NCI-H1930 (cell line): ENCODE measurements at places on chromosomes 1 and 21.
A peak's percentile ranks its signal among the peaks of the same experiment; 100 is the strongest.

GRCh38 chr1:8421721-8422120 is 103.8 kb downstream of the SLC45A1 start:
- DNase-seq: no peak

DNA sequence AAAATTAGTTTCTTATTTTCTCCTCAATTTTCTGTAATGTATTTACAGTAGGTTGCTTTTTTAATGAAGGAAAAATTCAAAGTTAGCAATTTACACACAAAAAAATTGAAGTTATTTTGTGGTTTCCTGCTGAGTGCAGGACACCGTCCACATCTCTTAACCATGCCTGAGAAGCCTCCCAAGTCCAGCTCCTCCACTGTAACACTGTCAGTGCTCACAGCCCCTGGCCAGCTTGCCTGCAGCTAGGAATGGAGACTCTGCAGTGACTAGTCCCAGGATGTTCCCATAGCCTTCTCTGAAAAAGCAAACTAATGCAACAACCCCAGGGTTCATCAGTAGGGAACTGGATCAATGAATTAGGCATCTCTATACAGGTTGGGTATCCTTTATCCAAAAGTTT is 3.5 kb downstream of the A3GALT2 start:
- DNase-seq: no peak

DNA sequence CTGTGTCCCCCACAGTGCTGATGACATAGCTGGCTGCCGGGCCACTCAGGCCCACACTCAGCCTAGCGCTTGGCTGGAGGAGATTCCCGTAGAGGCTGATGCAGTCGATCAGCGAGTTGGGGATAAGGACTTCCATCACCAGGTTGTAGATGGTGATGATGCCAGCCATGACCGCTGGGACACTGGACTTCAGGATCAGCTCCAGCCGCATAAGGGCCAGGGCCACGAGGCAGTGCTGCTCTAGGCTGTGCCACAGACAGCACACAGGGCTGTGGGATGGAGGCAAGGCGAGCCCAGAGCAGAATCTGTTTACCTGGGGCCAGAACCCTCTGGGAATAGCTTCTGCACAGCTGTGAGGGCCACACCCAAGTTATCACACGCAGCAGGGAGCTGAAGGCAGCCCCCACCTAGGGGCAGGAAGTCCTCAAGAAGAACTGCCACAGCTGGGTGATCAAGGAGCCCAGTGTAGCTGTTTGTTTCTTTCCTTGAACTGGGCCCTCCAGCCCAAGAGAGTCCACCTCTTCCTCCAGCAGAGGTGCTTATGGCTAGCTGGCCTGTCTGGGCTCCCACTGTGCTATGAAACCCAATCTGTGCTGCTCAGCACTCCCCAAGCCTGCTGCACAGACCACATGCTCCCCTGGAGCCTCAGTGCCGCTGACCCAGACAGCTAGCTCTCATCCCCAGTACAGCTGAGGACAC is 6.2 kb downstream of the SLC2A1 start:
- no peak for DNase-seq

DNA sequence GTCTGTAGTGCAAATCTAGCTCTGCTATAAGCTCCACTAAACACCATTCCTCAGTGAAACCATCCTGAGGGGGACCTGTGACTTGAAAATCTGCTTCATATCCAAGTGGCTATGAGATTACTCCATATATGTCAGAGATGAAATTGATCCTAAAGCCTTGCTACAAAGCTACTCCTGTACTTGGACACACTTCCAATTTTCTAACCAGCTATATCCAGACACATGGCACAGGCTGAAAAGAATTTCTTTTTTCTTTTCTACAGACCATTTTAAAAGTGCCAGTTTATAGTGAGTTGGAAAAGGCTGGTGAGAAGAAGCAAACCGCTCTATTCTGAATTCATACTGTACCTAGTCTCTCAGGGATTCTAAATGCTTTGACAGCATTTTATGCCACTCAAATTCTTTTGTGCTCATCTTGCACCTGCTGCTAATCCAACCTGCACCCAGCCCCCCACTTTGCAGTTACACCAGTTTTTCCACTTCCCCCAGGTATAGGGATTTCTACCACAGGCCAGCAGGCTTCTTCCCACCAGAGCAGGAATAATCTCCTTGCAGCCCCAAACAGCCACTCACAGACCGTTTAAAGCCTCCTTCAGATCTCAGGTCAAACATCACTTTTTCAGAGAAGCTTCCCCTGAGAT is 112.5 kb downstream of the RERE start:
- no peak for DNase-seq

GRCh38 chr1:89523572-89524368 is 859 bp upstream of the LRRC8B start:
- DNase-seq: peak; percentile 41

GRCh38 chr1:236800623-236801022 is 5.5 kb downstream of the MTR start:
- no peak for DNase-seq

GRCh38 chr1:29389533-29390041 is 153.3 kb downstream of the PTPRU start:
- no peak for DNase-seq

DNA sequence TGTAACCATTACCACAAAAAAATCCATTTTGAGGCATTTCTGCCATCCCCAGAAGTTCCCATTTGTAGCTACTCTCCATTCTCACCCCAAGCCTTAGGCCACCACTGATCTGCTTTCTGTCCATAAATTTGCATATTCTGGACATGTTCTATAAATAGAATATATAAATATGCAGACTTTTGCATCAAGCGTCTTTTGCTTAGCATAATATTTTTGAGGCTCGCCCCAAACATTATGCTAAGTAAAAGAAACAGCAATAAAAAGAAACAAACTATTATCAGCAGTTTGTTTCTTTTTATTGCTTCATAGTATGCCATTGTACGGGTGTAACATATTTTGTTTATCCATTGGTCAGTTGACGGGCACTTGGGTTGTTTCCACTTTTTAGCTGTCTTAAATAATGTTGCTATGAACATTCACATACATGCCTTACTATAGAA is 7.9 kb downstream of the TFAP2E start:
- DNase-seq: no peak

DNA sequence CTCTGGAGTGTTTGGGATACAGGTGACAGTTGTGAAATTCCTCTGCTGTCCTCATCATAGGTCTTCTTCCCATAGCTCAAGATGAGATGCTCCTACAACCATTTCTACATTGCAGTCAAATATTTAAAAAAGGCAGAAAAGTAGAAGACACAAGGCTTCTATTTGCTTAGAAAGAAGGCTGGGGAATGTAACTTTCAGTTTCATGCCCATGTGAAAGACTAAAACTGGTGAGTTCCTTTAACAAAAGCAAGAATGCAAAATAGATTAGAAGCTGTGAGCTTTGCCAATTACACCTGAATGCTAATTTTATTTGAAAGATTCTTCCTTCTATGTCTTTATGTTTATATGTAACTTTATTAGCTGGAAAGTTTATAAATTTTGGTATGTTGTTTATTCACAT is 1682.7 kb downstream of the BRINP3 start:
- no peak for DNase-seq

- DNase-seq: peak; percentile 44
Measured at GRCh38 chr1:73765551-73766233, 432.3 kb downstream of the LRRIQ3 start.

GRCh38 chr1:98077691-98078090 is 156.9 kb upstream of the DPYD start:
- DNase-seq: no peak

DNA sequence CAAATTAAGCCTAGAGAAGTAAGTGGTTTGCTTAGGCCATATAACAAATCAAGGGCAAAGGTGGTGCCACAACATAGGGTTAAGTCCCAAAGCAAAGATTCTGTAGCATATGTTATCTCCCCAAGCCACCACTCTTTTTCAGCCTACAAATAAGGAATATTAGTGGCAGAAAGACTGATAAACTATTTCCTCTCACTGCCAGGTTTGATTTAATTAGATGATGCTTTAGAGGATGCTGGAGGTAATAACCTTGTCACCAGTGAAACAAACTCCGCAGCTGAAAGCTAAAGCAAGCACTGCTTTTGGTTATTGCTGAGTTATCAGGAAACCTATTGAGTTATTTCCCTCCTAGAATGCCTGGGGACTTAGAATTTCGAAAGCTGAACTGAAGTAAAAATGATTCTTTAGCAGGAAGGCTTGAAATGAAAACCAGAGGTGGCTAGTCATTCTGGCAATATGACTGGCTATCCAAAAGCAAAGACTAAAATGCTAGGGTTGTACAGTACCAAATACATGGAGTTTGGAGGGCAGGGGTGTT is 145.2 kb downstream of the SYT2 start:
- DNase-seq: no peak

GRCh38 chr21:35428489-35428888 is 379.4 kb upstream of the RUNX1 start:
- DNase-seq: no peak

GRCh38 chr1:168234846-168235547 is 9.2 kb downstream of the SFT2D2 start:
- peak; percentile 8 for DNase-seq

DNA sequence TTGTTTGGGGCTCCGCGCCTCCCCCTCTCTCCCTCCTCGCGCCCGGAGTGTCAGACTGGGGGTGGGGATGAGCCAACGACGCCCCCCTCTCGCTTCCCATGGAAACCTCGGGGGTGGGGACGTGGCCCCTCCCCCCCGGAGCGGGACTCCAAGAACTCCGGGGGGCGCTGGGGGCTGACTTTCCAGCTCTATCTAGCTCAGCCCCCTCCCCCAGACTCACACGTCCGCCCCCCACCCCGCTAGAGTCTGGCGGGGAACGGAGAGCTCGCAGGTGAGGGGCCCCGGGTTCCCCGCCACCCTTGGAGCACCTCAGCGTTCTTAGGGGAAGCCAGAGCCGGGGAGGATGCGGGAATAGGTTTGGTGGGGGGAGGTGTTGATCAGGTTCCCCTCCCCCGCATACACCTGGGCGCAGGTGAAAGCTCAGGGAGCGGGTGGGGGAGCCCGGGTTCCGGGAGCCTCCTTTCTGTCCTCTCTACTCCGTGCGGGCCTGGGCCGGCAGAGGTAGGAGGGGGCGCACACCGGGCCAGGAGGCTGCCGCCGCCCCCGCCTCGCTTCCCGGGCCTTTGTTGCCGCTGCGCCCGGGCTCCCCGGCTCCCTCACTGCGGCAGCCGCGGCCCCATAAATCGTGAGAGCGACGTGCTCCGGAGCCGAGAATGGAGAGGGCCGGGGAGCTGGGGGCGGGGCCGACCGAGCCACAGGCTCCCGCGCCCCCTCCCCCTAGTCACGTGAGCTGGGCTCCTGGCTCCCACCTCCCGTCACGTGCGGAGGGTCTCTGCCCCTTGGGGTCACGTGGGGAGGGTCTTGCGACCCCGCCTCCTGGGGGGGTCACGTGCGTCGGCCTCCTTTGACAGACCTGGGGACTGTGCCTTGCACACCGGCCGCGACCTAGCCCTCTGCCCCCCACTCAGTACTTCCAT is 1.9 kb downstream of the EFNA3 start:
- peak; percentile 62 for DNase-seq

GRCh38 chr1:7198664-7199063 is 413.4 kb downstream of the CAMTA1 start:
- no peak for DNase-seq

DNA sequence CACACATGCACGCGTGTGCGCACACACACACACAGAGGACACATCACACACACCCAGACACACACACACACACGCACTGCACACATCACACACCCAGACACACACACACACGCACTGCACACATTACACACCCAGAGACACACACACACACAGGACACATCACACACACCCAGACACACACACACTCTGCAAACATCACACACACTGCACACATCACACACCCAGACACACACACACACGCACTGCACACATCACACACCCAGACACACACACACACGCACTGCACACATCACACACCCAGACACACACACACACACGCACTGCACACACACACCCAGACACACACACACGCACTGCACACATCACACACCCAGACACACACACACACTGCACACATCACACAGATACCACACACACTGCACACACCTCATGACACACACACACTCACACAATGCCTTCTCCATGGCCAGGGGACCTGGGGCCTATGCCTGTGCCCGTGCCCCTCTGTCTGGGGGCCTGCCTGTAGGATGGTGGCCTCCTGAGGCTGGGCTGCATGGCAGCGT is 24.4 kb downstream of the CRYAA start:
- no peak for DNase-seq

GRCh38 chr21:26135520-26135919 is 35.0 kb downstream of the APP start:
- no peak for DNase-seq

GRCh38 chr1:245345191-245345884 is 190.6 kb downstream of the KIF26B start:
- no peak for DNase-seq

DNA sequence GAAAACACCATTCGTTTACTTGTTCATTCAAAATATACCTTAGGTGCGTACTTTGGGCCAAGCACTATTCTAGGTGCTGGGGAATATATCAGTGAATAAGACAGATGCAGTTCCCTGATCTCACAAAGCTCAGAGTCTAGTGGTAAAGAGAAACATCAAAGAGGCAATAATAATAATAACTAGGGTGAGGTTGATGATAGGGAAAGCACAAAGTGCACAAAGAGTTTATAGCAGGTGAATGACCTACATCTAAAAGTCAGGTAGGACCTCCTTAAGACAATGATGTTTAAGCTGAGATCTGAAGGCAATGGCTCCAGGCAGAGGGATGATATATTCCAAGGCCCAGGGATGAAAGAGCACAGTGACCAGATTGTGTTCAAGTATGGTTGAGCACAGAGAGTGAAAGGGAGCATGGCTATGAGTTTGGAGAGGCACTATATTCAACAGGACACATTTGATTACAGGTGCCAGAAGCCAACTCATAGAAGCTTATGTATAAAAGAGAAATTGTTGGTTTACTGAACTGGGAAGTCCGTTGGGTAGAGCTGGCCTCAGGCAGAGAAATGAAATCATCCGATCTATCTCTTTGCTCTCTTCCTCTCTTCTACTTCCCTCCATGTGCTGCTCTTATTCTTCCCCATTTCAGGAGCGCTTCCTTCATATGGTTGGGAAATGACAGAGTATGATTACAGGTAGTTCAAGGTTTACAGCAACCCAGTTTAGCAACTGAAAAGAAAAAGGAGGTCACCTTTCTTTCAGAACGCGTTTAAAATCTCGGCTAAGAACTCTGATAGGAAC is 23.0 kb upstream of the CCT8 start:
- DNase-seq: no peak

GRCh38 chr1:163240705-163241104 is 38.0 kb upstream of the RGS5 start:
- no peak for DNase-seq

DNA sequence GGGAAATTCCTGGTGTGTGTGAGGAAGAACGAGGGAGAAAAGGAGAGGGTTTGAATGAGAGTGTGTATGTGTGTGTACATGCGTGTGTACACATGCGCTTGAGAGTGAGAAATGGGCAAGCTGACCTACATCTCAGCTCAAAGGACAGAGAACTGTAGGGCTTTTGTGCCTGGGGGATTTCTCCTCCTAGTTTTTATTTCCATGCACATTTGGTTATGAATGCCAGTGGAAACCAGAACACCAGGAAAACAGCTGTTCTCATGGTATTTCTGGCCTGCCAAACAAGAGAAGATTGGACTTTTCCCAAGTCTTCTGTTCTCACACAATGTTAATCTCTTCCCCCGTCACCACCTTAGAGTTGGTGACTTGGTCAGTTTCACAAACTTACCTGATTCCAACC is 45.2 kb downstream of the SLC44A3 start:
- no peak for DNase-seq

GRCh38 chr1:232894436-232894835 is 56.0 kb upstream of the NTPCR start:
- no peak for DNase-seq

GRCh38 chr1:180893614-180894013 is 19.1 kb upstream of the KIAA1614 start:
- DNase-seq: no peak

- DNase-seq: no peak
Measured at GRCh38 chr21:37829447-37829846, 86.8 kb downstream of the KCNJ6 start.
